ENCODE measurements at places on chromosomes 6 and 20. TPM values are rescaled to one million over a fixed set of nuclear protein-coding genes. Genes with fewer than 3 reads are reported as not detected.

Gene DACT2
- total RNA-seq, result not detected

GRCh38 chr20:44532259-44532980, 10.6 kb upstream of the SERINC3 start:
- DNase-seq, result no peak
- peak overlapping the region; percentile 54 for H3K27ac ChIP-seq
- no peaks in the 10 kb centered on the region for H3K27me3 ChIP-seq
- H3K4me3 ChIP-seq, result peak overlapping the region; percentile 45

- no peak for DNase-seq
- no peaks in the 10 kb centered on the region for H3K27me3 ChIP-seq
These were observed 17.5 kb downstream of the DNMT3B start for GRCh38 chr20:32779500-32780211.

GRCh38 chr6:133888929-133889556, at the start of gene TCF21:
TCF21 (plus strand) TSS chr6:133889113; CDS start chr6:133889398, 285 bp downstream.
- peaks cover 28% of the 10 kb centered on the region for H3K36me3 ChIP-seq
- peak within 1 kb of the TSS; percentile 99 for H3K4me3 ChIP-seq
- DNase-seq, result peak; percentile 85
- H3K27me3 ChIP-seq, result no peaks in the 10 kb centered on the region

GRCh38 chr6:37205175-37205996, 35.4 kb downstream of the PIM1 start:
- peaks cover 6% of the 10 kb centered on the region for H3K27me3 ChIP-seq
- no peak overlapping the region for H3K4me3 ChIP-seq
- no peak for DNase-seq
- H3K36me3 ChIP-seq, result no peaks in the 10 kb centered on the region
- peaks cover 2% of the 10 kb centered on the region for H3K4me1 ChIP-seq

- H3K4me1 ChIP-seq, result no peaks in the 10 kb centered on the region
- no peak overlapping the region for H3K4me3 ChIP-seq
- peaks cover 10% of the 10 kb centered on the region for H3K27me3 ChIP-seq
- H3K27ac ChIP-seq, result no peak overlapping the region
These were observed 29.1 kb upstream of the PHACTR3 start for GRCh38 chr20:59575216-59575615.

- no peak overlapping the region for H3K4me3 ChIP-seq
- no peaks in the 10 kb centered on the region for H3K36me3 ChIP-seq
- H3K4me1 ChIP-seq, result no peaks in the 10 kb centered on the region
- no peak for DNase-seq
These were observed 62.5 kb downstream of the ERMARD start for GRCh38 chr6:169813969-169814368.

Gene FERMT1
- total RNA-seq, result 1.7 TPM

DNA sequence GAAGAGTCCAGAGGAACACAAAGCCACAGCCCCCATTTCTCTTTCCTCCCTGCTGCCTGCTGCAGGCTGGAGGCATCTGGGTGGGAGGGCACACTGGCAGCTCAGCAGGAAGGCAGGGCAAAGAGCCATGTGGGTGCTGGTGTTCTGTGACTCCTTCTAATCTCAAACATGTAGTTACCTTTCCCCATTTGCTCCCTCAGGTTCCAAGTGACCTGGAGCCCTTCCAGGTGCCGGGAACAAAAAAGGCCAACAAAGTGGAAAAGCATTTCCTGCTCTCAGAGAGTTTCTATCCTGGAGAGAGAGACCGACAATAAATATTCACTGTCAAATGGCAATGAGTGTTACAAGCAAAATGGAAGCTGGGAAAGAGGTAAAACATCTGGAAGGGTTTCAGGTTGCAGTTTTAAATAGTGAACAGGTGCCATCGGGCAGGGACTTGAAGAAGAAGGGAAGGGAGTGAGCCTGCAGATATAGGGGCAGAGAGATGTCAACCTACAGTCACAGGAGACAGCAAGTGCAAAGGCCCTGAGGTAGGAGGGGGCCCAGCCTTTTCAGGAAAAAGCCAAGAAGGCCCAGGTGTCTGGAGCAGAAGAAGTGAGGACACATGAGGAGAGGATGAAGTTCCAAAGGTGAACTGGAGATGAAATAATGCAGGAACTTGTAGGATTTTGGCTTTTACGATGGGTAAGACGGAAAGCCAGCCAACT, 43.6 kb upstream of the IYD start:
- no peaks in the 10 kb centered on the region for H3K4me1 ChIP-seq
- peaks cover 6% of the 10 kb centered on the region for H3K27me3 ChIP-seq
- DNase-seq, result no peak
- H3K36me3 ChIP-seq, result no peaks in the 10 kb centered on the region
- H3K4me3 ChIP-seq, result no peak overlapping the region
- no peak overlapping the region for H3K27ac ChIP-seq

GRCh38 chr6:15962449-15962764, 166.5 kb upstream of the MYLIP start:
- H3K36me3 ChIP-seq, result no peaks in the 10 kb centered on the region
- no peaks in the 10 kb centered on the region for H3K27me3 ChIP-seq

Gene PTGIS
- total RNA-seq, result 1.6 TPM

- H3K4me3 ChIP-seq, result no peak overlapping the region
- no peaks in the 10 kb centered on the region for H3K36me3 ChIP-seq
- H3K4me1 ChIP-seq, result peaks cover 6% of the 10 kb centered on the region
- no peak overlapping the region for H3K27ac ChIP-seq
- H3K27me3 ChIP-seq, result no peaks in the 10 kb centered on the region
- no peak for DNase-seq
These were observed 206.1 kb upstream of the PRDM1 start for GRCh38 chr6:105880030-105880492.

- DNase-seq, result no peak
- H3K4me3 ChIP-seq, result no peak overlapping the region
- H3K27ac ChIP-seq, result no peak overlapping the region
- no peaks in the 10 kb centered on the region for H3K27me3 ChIP-seq
- H3K36me3 ChIP-seq, result no peaks in the 10 kb centered on the region
These were observed 1.4 kb upstream of the PM20D2 start for GRCh38 chr6:89144354-89144906.

- H3K4me3 ChIP-seq, result no peak overlapping the region
- H3K36me3 ChIP-seq, result no peaks in the 10 kb centered on the region
- peaks cover 1% of the 10 kb centered on the region for H3K27me3 ChIP-seq
- no peak for DNase-seq
- H3K4me1 ChIP-seq, result peaks cover 20% of the 10 kb centered on the region
These were observed 254.4 kb upstream of the JAG1 start for GRCh38 chr20:10927936-10928840.

Gene FOXS1
- total RNA-seq, result not detected

GRCh38 chr6:16547587-16547986, 213.7 kb downstream of the ATXN1 start:
- H3K27me3 ChIP-seq, result no peaks in the 10 kb centered on the region
- peaks cover 3% of the 10 kb centered on the region for H3K4me1 ChIP-seq
- H3K27ac ChIP-seq, result no peak overlapping the region

Gene RAET1L
- total RNA-seq, result not detected

DNA sequence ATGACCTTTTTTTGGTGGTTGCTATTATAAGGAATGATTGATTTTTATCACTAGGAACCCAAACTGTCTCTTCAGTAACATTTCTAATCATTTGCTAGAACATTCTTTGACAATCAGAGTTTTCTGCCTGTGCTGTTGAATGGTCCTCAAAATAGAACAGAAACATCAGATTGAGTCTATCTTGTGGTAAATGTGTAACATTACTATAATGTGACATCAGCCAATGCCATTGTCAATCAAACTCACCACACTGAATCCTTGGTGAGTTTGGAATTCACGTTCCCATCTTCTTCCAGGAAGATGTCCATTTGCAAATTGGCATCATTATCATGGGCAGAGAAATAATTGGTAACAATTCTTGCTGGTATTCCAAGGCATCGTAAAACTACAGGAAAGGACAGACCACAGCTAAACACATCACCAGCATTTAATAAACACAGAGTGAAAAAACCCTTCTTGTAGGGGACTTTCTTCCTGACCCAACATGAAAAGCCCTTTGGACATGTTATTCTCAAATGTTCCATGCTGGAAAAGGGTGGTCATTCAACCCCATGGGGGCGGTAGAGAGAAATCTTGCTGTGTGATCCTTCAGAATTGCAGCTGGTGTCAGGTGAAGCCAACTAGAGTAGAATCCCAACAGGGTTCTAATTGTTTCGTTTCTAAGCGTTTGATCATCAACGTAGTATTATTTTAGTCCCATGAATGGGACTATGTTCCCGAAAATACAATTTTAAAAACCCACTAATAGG, 98.5 kb downstream of the F13A1 start:
- no peak overlapping the region for H3K27ac ChIP-seq
- H3K4me3 ChIP-seq, result no peak overlapping the region
- no peaks in the 10 kb centered on the region for H3K27me3 ChIP-seq
- DNase-seq, result no peak
- no peaks in the 10 kb centered on the region for H3K36me3 ChIP-seq
- no peaks in the 10 kb centered on the region for H3K4me1 ChIP-seq

GRCh38 chr20:46695892-46696291, 6.6 kb upstream of the TP53RK start:
- no peak overlapping the region for H3K4me3 ChIP-seq
- peaks cover 11% of the 10 kb centered on the region for H3K4me1 ChIP-seq
- no peaks in the 10 kb centered on the region for H3K36me3 ChIP-seq
- no peaks in the 10 kb centered on the region for H3K27me3 ChIP-seq

GRCh38 chr20:54572665-54573435, 97.5 kb downstream of the DOK5 start:
- DNase-seq, result no peak
- H3K4me3 ChIP-seq, result no peak overlapping the region
- no peaks in the 10 kb centered on the region for H3K27me3 ChIP-seq
- H3K27ac ChIP-seq, result no peak overlapping the region
- no peaks in the 10 kb centered on the region for H3K4me1 ChIP-seq
- H3K36me3 ChIP-seq, result no peaks in the 10 kb centered on the region

Gene SAMD5
- 2.2 TPM for total RNA-seq

Gene TSPO2
- total RNA-seq, result not detected

DNA sequence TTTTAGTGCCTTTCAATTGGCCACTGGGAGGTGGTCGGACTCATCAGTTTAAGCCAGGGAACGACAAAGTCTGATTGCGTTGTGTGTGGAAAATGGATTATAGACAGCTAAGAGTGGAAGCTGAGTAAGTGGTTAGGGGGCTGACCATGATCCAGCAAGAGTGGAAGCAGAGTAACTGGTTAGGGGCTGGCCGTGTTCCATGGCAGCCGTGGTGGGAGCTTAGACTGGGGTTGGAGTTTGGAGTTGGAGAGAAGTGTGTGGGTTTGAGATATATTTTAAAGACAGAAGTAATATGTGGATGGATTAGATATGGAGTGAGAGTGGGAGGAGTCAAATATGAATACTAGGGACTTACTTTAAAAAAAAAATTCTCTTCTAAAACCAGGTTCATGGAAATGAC, 41.7 kb downstream of the LRRN4 start:
- H3K4me1 ChIP-seq, result peaks cover 2% of the 10 kb centered on the region
- H3K4me3 ChIP-seq, result no peak overlapping the region
- peaks cover 25% of the 10 kb centered on the region for H3K36me3 ChIP-seq
- H3K27me3 ChIP-seq, result no peaks in the 10 kb centered on the region
- H3K27ac ChIP-seq, result no peak overlapping the region

DNA sequence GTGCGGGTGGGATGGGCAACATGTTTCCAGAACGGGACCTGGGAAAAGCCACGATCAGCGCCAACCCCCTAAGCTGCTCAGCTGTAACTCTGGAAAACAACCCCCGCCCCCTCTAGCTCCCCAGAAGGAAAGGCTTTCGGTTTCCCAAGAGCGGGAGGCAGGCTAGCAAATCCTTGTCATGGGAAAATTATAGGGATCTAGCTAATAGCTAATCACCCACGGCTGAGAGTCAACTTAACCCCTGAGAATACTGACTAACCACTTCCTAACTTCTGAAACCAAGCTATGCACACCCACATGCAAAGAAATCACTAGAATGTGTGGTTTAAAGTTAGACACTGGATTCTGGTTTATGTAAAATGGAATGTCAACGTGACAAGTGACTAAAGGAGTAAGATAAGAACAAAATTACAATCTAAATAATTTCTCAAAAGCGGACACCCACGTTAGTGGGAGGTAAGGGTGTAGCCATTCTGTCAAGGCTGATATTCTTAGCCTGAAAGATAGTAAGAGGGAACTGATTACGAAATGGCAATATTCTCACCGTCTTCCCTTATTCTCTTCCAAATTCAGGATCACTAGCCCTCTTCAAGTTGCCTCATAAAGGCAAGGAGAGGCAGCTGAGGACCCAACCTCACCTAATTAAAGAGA, 20.1 kb downstream of the JAG1 start:
- H3K27ac ChIP-seq, result peak overlapping the region; percentile 43
- DNase-seq, result peak; percentile 94
- peaks cover 32% of the 10 kb centered on the region for H3K4me1 ChIP-seq
- H3K27me3 ChIP-seq, result no peaks in the 10 kb centered on the region

DNA sequence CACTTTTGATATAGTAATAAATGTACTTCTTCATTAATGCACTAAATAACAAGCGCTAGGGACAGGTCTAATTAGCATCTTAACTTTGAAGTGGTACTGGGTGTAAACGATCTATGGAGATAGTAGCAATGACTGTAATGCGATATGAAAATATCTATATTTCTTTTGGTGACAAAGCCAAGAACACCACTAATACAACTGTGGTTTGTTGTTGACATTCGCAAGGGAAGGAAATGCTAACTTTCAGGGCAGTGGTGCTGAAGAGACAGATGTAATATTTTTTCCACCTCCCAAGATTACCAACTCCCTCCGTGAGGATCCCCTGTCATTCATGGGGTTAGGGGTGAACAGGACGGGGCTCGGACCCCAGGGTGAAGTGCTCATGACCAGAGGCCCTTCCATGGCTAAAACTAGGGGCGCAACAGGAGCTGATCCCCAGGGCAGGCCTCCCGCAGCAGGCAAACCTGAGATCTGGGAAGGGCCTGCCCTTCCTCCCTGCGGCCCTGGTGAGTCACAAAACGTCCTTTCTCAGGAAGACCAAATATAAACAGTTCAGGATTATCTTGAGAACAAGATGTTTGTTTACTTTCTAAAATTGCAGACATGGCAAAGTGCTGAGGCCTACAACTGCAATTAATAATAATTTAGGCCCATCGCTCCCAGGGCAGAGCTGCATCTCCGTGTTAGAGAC, 65.0 kb upstream of the TOX2 start:
- no peaks in the 10 kb centered on the region for H3K27me3 ChIP-seq
- peak overlapping the region; percentile 70 for H3K27ac ChIP-seq
- peaks cover 10% of the 10 kb centered on the region for H3K4me1 ChIP-seq
- H3K36me3 ChIP-seq, result no peaks in the 10 kb centered on the region
- peak; percentile 81 for DNase-seq

Gene BMP2
- 0.18 TPM for total RNA-seq

- H3K27ac ChIP-seq, result no peak overlapping the region
- peaks cover 9% of the 10 kb centered on the region for H3K4me1 ChIP-seq
- no peaks in the 10 kb centered on the region for H3K27me3 ChIP-seq
- no peaks in the 10 kb centered on the region for H3K36me3 ChIP-seq
- no peak for DNase-seq
These were observed 164.9 kb downstream of the THBS2 start for GRCh38 chr6:169088762-169089161.

GRCh38 chr6:124066946-124067552, 263.4 kb downstream of the NKAIN2 start:
- H3K27me3 ChIP-seq, result no peaks in the 10 kb centered on the region
- no peak overlapping the region for H3K27ac ChIP-seq
- no peak overlapping the region for H3K4me3 ChIP-seq
- no peaks in the 10 kb centered on the region for H3K36me3 ChIP-seq
- no peaks in the 10 kb centered on the region for H3K4me1 ChIP-seq
- no peak for DNase-seq
